ENCODE measurements at places on chromosomes 3 and 15.

DNA sequence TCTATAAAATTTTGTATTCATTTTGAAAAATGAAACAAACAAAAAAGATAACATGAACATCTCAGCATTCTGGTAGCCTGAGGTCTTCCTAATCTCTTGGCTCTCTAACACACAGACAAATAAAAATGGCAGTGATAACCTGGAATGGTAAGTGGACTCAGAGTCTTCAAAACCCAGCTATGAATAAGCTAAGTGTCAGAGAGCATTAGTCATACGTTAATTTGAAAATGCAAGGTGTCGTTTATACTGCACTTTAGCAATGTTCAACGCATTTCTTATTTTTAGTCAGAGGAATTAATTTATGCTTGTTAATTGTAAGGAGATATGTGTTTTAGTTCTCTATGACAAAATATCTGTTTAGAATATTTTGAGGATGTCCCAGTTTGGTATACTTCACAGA, 294.3 kb downstream of the NEK10 start:
- DNase-seq, result no peak

DNA sequence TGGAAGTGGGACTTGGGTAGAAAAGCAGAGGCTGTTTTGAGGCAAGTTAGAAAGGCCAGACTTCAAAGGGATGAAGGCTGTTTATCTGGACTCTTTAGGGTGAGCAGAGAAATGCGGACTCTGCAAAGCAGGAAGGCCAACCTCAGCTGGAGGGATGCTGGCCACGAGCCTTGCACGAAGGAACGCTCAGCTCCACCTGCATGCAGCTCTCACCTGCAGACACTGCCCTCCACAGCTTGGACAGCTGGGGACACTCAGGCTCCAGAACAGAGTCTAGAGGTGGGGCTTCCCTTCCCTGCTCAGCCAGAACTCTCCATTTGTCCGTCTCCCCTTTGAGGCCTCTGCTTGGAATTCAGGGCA, 229.7 kb downstream of the ADAMTS17 start:
- no peak for DNase-seq

- no peak for DNase-seq
Observed at GRCh38 chr15:50328116-50328515, 26.9 kb downstream of the GABPB1 start.

GRCh38 chr15:55742927-55743728, at the start of gene PRTG:
Gene PRTG, minus strand, starts transcription at chr15:55743152. Its CDS starts 221 bp downstream, at chr15:55742931.
- DNase-seq, result peak; percentile 38

DNA sequence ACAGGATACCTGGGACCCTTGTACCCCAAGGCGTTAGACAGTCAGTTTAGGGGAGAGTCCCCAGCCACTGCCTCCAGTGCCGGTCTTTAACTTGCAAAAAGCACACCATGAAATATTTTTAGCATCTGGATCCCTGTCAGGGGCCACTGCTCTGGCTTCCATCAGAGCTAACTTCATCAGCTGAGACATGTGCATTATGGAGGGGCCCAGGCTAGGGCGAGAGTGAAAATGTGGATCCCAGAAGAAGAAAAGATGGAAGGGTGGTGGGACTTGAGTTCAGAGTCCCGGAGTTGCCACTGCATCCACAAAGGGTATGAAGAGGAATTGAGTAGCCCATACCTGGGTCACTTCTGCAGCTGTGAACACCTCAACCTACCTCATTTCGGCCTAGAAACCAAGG, 23.5 kb upstream of the SPATA12 start:
- no peak for DNase-seq

DNA sequence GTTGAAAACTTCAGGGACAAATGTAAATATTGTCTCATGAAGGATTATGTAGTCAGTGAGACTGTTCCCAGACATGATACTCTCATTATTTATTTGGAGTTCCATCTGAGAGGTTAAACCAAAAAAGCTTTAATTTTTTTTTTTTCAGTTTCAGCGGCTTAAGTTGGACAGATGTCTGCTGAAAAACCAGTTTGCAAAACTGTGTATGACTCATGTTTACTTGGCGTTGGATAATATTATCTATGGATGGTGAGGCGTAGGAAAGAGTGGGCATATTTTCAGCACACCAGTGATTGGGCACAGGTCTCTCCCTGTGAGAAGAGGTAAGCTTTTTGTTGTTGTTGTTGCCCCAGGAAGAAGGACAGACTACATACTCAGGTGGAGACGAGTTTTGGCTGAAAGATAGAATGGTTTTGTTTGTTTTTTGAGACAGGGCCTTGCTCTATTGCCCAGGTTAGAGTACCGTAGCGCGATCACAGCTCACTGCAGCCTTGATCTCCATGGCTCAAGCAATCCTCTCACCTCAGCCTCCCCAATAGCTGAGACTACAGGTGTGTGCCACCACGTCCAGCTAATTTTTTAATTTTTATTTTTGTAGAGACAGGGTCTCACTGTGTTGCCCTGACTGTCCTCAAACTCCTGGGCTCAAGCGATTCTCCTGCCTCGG, 16.4 kb upstream of the ANXA2 start:
- DNase-seq, result no peak

DNA sequence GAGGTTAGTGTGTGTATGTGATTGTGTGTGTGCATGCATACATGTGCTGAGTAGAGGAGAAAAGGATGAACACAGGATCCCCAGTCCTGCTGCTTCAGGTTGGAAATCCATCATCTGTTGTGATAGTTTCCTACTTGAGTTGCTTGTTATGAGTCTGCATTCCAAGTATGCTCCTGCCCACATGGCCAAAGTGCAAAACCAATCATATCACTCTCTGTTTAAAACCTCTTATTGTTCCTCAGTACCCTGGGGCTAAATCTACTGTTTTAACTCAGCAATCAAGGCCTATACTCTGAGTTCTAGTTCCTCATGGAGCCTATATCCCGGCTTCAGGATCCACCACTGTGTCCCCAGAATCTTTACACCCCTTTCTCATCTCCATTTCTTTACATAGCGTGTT, 139.9 kb upstream of the TLE3 start:
- DNase-seq, result no peak

DNA sequence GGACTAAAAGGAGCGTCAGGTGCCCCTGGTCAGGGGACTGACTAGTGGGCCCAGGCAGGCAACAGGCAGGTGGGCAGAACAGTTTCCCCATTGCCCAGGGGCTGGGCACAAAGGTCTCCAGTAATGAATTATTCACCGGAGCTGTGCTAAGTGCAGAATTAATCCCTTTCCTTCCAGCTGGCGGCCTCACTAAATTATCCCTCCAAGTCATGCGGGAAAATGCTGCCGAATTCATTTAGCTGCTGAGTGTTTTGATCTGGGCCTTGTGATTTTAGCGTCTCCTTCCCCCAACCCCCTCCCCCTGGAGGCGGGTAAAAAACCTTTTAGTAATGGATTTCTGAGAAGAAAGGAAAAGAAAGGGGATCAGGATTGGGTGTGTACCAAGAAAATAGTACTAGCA, 47.2 kb downstream of the CCDC33 start:
- DNase-seq, result no peak

DNA sequence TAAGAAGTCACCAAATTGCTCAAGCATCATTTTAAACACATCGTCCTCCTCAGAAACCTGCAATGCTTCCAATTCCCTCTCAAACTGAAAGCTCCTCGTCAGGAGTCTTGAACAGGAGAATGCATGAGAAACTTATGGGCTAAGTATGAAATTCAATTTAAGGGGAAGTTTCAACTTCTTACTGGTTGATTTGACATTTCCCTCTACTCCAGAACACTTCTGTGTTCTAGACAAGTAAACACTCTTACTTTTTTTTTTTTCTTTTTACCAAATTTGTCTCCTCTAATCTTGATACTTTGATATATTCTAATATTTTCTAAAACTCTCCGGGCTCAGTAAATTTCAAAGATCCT, 181.7 kb downstream of the RSL24D1 start:
- DNase-seq, result no peak

DNA sequence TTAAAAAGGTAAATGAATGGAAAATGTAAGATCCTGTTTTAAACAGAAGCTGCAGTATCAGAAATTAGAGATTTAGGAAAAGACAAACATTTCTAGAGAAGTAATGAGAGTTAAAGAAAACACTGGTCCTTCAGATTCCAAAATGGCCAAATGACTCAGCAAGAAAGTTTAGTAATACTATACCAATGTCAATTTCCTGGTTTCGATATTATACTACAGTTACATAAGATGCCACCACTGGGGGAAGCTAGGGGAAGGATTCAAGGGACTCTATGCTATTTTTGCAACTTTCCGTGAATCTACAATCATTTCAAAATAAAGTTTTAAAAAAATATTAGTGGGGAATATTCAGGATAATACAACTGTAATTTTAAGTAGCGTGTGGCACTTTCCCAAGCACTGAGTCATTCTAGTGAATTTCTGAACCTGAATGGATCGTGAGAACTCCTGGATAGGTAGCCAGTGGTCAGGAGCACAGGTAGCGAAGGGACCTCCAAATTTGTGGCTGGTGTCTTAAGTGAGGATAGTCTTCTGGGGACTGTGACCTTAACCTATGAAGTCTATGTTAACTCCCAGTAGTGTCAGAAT, 37.6 kb downstream of the TMCC1 start:
- DNase-seq, result peak; percentile 72

GRCh38 chr3:159886050-159886449, 102.6 kb upstream of the IL12A start:
- no peak for DNase-seq
